ENCODE measurements at places on chromosomes 1 and 21.

GRCh38 chr1:89802841-89803240 is 18.0 kb upstream of the LRRC8D start:
- no peak for DNase-seq

DNA sequence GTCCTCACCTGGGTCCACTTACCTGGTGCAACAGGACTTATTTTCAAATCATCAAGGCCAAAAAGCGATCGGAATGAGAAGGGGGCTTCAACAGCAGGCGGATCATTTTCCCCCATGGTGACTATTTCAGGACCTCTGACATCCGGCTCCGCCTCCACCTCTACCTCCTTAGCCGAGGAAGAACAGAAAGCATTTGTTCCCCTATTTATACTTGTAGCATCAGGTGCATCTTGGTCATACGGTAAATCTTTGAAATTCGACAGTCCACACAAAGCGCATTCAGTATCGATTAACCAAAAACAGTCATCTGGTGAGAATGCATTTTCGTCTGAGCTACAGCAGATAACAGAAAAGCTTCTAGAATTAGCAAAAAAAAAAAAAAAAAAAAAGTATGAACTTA is 550 bp downstream of the TMPRSS3 start:
- no peak for DNase-seq

DNA sequence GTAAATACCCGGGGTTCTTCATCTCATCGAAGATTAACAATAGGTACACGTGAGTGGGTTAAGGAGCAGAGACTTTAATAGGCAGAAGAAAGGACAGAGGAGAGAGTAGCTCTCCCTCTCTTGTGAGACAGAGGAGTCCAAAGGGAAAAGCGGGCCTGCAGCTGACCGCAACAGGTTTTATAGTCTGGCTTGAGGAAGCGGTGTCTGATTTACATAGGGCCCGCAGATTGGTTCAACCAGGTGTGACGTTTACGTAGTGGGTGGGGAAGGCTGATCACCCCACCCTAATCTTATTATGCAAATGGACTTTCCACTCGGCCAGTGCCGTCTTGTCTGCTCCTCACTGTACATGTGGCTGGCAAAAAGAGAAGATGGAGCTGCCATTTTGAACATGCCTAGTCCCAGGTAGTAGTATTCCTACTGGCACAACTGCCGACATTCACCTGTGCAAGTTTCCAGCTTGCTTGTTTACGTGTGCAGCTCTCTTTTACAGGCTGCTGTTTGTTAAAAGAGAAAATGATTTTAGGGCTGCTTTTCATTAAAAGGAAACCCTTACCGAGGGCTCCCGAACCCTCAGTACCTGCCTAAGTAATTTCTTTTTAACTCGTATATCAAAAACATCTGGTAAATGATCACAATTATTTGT is 10.6 kb downstream of the CDC14A start:
- no peak for DNase-seq

DNA sequence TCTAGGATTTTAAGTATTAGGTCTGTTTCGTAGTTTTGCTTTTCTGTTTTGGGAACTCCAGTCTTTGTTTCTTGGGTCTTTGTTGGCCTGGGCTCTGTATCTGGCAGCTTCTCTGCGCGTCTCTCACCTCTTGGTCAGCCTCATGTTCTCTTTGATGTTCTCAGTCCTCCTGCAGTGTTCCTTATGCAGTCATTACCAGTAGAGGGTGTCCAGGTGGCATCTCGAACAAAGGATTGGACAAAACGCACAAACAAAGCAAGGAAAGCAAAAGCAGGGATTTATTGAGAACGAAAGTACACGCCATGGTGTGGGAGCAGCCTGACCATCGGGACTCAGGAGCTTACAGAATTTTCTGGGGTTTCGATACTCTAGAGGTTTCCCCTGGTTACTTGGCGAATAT is 133.7 kb upstream of the COL6A1 start:
- DNase-seq = no peak

- DNase-seq = no peak
Measured at GRCh38 chr21:38460171-38460742, 38.0 kb downstream of the ERG start.

- no peak for DNase-seq
Measured at GRCh38 chr1:153963850-153964331, 554 bp upstream of the SLC39A1 start.

DNA sequence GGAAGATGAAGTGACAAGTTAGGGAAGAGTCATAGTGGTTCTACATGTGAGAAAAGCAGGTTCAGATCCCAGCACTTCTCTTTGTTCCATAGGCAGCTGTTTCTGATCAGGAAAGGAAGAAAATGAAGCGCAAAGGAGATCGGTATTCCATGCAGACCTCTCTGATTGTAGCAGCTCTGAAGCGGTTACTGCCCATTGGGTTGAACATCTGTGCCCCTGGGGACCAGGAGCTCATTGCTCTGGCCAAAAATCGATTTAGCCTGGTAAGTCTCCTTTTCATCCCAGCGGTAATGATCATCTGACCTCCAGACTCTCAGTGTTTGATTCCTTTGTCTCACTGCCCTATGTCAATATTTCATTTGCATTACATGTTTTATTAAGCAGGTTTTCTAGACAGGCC is 173.6 kb downstream of the ZP4 start:
- no peak for DNase-seq

DNA sequence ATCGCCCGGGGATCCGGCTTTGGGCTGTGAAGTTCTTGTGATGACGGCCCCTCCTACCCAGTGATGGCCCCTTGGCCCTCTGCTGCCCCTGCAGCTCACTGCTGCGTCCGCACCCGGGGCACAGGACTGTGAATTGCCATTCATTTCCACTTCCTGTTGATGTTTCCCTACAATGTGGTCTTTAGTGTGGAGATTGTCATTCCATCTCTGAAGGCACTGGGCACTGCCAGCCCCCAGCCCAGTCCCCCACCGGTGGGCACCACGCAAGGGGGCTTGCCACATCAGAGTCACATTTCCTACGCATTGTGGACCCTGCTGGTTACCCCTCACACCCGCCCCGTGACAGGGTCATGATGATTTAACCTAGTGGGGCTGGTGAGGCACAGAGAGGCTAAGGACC is 2.5 kb upstream of the MX2 start:
- DNase-seq = no peak

- no peak for DNase-seq
Measured at GRCh38 chr21:26148071-26148839, 22.3 kb downstream of the APP start.

GRCh38 chr1:235675152-235675890 is 25.7 kb upstream of the GNG4 start:
- DNase-seq = no peak

DNA sequence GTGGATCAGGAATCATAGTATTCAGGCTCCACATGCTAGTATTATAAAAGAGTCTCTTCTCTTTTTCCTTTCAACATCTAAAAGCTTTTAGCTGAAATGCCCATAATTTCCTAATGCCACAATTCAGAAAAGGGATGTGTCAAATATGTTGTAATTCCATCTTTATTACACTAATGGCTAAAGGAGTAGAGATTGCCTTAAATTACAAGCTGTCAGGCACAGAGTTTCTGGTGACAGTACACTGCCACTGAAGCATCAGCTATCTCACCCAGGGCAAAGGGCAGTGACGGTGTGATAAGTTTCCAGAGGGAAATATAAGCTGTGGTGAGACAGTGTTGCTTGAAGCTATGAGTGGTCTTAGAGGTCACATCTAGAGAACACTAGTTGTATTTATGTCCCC is 581.1 kb downstream of the KCNT2 start:
- no peak for DNase-seq

DNA sequence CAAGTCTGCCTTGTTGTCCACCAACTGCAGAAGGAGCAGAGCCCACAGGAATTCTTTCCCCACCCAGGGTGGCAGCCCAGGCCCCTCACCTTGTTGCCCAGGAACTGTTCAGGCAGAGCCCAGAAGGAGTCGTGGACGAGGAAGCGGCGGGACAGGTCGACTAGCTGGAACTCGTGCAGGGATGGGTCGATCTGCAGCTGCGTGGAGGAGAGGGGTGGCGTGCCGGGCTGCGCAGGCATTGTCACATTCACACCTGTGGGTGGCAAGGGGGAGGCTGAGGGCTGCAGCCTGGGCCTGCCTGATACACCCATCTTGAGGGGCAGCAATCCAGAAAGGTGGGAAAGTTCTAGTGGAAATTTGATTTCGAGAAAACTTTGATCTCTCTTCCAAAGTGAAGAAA is 55.9 kb downstream of the HSPG2 start:
- DNase-seq = no peak

DNA sequence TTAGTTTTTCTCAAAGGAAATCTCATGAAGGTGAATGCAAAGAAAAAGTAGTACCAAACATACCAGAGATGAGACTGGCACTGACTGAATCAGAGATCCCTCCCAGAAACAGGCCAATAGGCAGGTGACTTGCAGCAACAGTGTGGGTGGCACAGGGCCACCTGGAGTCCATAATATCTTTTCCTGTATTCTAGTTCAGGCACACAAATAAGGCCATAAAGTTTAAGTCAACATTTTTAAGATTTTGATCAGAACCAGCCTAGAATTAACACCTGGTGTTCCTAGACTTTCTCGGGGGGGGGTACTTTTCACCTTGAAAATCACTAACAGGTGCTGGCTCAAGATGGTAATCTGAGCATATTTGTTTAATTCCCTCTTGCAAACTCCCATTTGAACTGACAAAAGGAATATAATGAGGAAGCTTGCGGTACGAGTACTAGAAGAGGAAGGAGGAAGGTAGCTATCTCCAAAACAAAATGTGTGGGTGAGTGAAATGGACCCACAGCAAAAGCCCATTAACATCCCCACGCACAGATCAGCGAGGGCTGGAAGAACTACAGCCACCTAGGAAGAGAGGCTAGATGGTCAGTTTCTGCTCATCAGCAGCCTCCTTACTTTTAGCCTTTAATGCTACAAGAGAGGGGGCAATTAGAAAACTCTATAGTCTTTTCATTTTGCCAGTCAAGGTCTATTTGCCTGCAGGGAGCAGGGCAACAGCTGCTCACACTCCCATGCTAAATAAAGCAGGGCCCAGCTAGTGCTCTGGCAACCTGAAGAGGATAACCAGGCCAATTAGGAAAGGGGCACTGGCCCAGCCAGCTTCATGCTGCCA is 18.9 kb downstream of the SDE2 start:
- DNase-seq = no peak

- no peak for DNase-seq
Measured at GRCh38 chr1:2644171-2644570, 11.4 kb upstream of the MMEL1 start.

DNA sequence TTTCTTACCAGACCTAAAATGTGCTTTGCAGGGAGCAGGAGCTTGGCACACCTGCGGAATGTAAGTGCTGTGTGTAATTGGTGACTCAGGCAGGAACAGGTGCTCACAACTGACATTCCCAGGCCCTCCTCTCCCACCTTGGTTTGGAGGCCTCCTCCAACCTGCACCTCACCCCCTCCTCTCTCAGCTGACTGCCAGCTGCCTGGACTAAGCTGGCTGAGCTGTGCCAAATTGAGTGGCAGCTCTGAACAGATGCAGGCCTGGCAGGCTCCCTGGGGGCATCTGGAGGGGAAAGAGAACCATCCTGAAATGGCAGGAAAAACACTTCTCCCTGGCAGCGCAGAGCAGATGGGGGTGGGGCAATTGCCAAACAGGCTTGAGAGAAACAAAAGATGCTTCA is 91.7 kb upstream of the PGBD5 start:
- no peak for DNase-seq

DNA sequence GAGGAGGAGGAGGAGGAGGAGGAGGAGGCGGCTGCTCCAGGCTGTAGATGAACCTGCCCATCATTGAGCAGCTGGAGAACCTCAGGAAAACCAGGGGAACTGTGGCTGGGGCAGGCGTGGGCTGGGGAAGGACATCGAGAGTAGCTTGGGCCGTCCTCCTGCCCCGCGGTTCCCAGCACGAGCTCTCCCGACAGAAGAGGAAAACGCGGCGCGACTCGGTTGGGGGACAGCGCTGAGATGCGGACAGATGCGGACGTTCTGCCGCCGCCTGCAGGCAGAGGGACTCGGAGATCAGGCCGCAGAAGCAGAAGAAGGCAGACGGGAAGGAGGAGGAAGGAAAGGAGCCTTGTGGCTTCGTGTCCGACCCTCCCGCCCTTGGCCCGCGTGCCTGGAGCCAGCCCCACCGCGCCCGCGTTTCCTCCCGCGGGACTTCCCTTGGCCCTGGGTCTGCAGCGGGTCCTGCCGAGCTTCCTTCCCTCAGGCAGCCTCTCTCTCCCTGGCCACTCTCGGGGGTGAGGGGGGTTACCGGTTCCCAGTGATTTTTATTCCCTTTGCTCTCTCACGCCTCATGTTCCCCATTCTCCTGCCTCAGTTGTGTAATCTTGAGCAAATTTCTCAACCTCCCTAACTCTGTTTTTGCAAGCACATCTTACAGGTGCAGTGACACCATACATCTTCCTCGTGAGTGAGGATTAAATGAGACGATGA is 1.7 kb upstream of the TNFRSF9 start:
- DNase-seq = peak; percentile 55

- DNase-seq = no peak
Measured at GRCh38 chr21:14979264-14979663, 85.5 kb downstream of the NRIP1 start.

DNA sequence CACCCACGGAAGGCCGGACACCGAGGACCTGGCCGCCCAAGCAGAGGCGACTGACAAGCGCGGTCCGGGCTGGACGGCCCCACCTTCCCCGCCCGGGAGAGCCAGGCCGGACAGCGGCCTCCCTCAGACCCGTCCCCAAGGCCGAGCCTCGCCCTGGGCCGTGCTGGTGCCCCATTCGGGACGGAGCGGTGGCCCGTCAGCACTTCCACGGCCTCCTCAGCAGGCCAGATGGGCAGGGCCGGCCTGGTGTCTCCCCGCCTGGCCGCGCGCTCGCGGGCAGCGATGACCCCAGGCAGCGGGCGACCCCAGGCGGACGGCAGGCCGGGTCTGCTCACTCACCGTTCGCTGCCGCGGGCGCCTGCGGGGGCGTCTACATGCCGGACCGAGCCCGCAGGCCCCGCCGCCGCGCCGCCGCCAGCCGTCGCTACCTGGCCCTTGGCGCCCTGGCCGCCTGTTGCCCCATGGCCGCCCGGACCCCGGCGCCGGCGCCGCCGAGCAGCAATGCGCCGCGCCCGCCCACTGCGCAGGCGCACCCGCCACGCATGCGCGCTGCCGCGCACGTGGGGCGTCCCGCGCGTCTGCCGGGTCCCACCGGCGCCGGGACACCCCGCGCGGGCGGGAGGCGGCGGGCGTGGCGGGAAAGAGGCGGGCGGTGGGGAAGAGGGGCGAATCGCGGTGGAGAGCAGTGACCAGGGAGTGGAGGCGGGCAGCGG is at the start of gene NADK:
TSS of gene NADK (minus strand) at position 521 of the 713 bp plus-strand sequence. CDS start 13,064 bp downstream, outside the sequence.
- peak; percentile 81 for DNase-seq

DNA sequence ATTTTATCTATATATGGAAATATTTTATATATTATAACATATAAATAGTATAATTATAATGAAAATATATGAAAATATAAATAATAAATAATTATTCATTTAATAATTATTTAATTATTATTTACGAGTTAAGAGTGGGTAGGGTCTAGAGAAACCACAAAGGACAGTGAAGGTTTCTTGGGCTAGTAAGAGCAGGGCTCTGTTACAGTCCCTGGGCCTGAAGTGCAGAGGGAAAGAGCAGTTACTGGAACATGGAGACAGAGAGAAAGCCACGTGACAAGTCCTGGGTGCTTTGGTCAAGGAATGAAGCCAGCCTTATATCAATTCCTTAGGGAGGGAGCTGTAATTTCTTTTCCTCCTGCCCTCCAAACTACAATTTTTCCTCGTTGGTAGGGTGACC is 117.2 kb upstream of the OLIG2 start:
- no peak for DNase-seq
